Esophagus squamous epithelium (tissue), 5 donors: ENCODE measurements at places on chromosomes 1 and 21.

GRCh38 chr1:93672069-93672468 lies 9.6 kb downstream of the BCAR3 start:
- DNase-seq, result no peak

- no peak for DNase-seq
Observed at GRCh38 chr1:82260051-82260450, 459.3 kb downstream of the ADGRL2 start.

GRCh38 chr1:234730475-234730769 lies 120.4 kb upstream of the IRF2BP2 start:
- DNase-seq, result no peak

DNA sequence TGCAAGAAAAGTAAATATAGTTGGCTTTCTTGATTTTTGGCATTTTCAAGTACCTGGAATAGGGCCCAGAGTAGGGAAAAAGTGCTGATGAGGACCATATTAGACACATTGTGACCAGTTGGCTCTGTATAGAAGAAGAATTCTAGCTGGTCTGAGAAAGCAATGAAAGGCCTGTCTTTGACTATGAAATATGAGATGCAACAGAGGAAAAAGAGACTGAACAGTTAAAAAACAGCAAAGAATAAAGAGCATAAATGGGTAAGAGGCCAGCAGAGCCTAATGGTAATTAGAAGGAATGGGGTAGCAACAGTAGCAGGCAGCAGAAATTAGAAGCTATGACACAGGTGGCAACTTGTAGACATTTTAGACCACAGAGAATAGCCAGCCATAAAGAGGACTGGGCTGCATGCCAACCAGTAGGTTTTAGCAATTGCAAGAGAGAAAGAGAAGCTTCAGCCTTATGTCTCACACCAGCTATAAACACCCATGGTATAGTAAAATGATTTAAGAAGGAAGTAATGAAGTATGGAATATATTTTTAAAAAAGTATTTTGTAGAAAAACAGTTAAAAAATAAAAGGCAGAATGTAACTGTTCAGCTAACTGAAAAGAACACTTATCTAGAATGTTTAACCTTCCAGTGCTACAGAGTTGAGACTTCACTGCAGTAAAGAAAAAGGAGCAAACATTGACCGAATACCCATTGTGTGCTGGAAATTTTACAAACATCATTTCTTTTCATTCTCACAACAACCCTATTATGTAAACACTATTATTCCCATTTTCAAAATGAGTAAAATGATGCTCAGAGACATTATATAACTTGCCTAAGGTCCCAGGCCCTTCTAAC lies 114.1 kb downstream of the LHX4 start:
- no peak for DNase-seq

DNA sequence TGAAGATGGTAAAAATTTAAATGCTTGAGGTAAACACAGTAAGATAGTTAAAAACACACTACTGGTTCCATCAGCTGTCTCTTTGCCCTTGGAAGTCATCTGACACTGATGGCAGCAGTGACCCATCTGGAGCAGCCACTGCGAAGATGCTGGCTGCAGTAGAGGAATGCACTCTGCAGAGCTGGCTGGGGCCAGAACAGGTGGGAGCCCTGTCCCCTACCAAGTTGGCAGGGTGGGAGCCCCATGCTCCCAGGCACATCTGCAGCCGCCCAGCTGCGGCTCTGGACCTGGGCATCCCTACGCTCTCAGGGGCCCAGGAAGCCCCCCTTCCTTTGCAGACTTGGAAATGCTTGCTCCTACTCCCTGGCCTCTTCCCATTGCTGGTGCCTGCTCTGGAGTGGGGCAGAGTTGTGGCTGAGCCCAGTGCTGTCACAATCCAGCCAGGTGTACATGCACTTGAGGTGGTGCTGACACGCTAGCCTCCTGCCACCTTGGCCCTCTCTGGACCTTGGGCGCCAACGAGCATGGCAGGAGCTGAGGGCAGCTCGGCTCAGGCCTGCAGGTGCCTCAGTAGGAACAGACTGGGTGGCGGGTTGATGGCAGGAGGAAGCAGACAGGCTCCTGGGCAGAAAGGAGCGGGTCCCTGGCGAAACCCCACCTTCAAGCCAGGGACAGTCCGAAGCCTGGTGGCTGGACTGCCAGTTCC lies 227.0 kb downstream of the FGGY start:
- DNase-seq, result no peak

DNA sequence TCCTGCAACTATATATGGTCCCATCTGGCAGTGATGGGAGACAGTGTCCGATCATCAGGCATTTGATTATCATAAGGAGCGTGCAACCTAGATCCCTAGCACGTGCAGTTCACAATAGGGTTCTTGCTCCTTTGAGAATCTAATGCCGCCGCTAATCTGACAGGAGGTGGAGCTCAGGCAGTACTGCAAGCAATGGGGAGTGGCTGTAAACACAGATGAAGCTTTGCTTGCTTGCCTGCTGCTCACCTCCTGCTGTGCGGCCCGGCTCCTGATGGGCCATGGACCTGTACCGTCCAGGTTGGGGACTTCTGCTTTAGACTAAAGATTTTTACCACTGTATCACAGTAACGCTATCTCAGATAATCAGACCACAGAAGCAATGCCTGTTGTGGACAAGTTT lies 63.8 kb downstream of the TGFB2 start:
- no peak for DNase-seq

DNA sequence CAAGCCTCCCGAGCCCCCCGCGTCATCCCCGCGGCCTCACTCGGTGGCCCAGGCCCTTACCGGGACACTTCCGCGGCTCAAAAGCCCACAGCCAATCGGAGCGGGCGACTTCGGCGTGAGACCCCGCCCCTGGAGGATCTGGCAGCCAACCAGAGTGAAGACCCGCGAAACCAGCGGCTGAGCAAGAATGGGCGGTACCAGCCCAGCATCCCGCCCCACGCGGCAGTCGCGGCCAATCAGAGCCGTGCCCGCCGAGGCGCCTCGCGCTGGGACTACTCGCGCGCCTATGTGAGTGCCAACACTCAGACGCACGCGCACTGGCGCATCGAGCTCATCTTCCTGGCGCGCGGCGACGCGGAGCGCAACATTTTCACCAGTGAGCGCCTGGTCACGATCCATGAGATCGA lies 22.5 kb downstream of the DISP3 start:
- no peak for DNase-seq

DNA sequence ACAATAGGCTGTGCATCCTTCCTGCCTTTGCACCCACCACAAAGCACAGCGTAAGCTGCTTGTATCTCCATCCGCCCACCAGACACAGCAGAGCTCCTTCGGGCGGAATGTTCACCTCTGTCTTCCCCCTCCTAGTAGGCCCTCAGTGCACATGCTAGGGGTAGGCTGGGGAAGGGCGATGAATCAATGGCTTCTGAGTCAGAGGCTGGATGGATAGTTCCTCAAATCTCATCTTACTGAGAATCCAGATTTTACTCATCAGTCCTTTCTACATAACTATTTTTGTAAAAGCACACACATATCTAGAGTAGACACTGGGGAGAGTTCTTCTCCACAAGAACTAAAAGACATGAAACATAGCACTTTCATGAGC lies 73.8 kb downstream of the BCAR3 start:
- DNase-seq, result no peak

GRCh38 chr1:150262388-150263320 lies 5.1 kb downstream of the CA14 start:
- no peak for DNase-seq

DNA sequence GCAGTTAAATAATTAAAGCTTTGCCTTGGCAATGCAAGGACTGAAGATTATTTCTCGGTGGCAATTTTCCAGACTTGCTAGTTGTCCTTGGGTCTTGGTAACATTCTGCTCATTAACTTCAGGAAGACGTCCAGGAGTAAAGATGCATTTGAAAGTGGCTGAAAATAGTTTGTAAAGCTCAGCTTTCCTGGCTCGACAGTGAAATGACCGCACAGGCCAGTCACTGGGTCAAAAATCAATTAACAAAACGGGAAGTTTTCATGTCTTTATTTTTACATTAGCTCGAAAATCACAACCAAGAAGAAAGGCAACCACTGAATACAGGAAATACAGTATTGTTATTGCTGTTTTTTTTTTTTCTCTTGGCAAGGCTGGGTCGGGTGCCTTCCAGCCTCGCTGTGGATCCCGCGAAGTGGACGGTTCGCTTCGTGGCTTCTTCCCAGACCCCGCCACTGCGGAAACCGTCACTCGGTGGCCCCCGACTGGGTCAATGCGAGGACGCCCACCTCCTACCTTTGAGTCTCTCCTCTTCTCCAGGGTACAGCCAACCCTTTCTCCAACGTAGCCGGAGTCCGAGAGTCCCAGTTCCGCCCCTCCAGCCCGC lies 479 bp upstream of the SNX7 start:
- DNase-seq, result no peak

DNA sequence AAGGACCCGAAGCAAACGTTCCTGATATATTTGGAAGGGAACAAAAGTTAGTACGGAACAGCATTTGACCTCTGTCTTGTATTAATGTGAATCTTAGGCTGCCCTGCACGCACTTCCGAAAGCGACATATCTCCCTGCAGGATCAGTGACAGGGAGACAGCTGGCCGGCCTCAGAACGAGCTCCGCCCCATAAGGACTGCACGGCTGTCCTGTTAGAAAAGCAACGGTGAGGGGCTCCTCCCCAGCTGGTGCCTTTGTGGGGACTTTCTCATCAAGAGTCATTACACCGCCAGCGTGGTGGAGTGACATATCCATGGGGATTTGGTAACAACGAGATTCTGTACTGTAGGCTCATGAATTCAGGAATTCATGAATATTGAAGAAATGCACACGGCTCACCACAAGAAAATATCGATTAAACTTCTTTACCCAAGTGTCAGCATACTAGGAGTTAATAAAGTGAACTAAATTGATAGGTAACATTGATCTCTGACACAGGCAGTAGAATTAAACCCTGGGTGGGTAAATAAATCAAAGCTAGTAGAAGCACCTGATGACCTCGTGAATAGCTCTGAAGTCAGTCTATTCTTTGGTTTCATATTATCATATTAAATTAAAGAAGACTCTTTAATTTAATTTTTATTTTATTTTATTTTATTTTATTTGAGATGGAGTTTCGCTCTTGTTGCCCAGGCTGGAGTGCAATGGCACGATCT lies 8.1 kb upstream of the GREM2 start:
- no peak for DNase-seq

GRCh38 chr21:39196310-39196709 lies 13.1 kb upstream of the PSMG1 start:
- no peak for DNase-seq

DNA sequence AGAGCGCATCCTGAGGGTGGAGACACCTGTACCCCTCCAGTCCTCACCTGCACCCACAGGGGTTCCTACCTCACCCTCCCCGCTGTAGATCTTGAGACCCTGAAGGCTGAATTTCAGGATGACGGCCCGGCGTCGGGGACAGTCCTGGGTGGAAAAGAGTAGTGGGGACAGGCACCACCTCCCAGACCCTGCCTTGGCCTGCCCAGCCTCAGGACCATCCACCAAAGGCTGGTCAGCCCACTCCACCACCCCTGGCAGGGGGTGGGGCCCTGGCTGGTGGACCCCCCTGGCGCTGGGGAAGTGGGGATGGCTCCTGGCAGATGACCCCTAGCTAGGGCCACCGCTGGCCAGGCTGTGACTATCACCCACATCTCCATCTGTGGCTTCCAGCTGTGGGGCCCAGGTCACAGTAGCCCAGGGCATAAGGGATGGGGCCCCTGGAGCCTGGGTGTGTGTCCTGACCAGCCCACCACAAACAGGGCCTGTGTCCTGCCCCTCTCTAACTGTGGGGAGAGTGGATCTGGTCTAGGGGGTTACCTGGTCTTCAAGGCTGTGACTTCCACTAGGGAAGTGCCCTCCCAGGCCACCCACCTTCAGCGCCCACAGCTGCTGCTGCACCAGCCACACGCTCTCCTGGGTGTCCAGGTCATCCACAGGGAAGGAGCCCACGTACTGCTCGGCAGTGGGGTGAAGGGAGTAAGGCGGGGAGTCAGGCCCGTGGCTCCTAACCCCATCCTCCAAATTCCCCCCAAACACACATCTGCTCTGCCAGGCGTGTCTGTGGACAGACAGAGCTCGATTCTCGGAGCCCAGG lies 5.4 kb downstream of the SH2D5 start:
- DNase-seq, result no peak

- no peak for DNase-seq
Observed at GRCh38 chr1:117059334-117059677, 820 bp upstream of the TTF2 start.

GRCh38 chr1:235625340-235625739 lies 24.2 kb downstream of the GNG4 start:
- DNase-seq, result no peak

GRCh38 chr1:201593200-201593921 lies 54.4 kb downstream of the NAV1 start:
- DNase-seq, result no peak

DNA sequence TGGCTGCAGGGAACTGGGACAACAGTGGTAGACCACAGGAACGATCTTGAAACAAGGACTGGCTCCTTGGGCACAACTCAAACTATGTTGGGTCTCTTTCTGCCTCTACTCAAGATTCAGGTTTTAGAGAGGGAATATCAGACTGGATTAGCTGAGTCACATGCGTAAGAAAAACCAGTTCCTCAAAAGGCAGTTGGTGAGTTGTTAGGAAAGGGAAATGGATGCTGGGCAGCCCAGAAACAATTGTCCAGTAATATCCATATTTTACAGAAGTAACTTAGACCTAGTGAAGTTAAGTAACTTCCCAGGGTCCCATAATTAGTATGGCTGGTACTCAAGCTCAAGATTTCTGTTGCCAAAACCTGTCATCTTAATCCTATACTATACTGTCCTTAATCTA lies 27.0 kb upstream of the TMEM39B start:
- no peak for DNase-seq

GRCh38 chr1:154104433-154105082 lies 50.3 kb downstream of the NUP210L start:
- DNase-seq, result no peak

GRCh38 chr1:14910984-14911721 lies 242.4 kb upstream of the TMEM51 start:
- DNase-seq, result no peak

- no peak for DNase-seq
Observed at GRCh38 chr1:214290424-214291037, 9.6 kb downstream of the SMYD2 start.

DNA sequence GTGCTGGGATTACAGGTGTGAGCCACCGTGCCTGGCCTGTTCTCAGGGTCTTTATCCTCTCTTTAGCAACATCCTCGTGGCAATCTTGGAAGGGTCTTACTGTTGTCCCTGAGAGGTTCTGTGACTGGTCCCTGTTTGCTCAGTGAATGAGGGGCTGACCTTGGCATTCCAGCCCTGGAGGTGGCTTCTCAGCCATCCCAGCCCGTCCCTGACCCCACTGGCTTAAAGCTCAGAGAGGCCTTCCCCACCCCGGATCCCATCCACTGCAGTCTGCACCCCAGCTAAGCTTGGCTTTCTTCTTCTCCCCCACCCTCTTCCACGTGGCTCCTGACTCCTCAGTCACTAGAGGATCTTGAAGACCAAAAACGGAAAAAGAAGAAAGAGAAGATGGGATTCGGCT lies 88.3 kb upstream of the TMEM51 start:
- DNase-seq, result no peak
